Stimulated activated CD8-positive, alpha-beta memory T cell treated with anti-CD3 and anti-CD28 coated beads, Interleukin-7, amount 100 ng/mL, for 1 hour (primary cell): ENCODE measurements at places on chromosomes 13 and 19.

DNA sequence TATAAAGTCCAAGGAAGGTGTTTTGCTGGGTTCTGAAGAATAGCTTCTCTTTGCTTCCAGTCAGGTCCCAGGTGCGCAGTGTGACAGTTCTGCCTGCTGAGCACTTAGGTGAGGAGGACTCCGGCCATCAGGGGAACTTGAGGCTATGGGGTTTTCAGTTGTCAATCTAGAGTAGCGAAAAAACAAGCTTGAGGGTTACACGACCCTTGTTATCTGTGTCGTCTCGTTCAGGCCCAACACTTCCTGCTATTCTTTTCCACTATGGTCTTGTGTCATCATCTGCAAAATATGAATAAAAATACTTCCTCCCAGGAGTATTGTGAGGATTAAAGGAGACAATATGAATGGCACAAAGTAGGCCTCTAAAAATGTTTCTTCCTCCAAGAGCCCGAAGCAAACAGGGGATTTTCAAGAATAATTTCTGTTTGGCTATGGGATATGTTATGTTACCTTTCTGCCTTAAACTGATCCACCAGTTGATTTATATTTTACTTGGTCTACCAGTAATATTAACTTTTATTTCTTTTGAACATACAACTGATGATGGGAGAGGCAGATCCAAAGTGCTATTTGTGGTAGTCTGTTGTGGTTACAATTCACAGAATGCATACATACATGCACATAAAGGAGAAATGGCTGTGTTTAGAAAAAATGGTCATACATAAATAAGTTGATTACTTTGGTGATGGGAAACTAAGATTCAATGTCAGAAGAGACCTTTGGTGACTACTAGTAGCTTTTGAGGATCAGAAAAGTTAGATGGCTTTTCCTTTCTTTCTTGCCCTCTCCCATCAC is 40.5 kb upstream of the RCBTB2 start:
- DNase-seq: no peak

- DNase-seq: no peak
These were observed 2213.9 kb upstream of the PCDH20 start for GRCh38 chr13:63629591-63629990.

DNA sequence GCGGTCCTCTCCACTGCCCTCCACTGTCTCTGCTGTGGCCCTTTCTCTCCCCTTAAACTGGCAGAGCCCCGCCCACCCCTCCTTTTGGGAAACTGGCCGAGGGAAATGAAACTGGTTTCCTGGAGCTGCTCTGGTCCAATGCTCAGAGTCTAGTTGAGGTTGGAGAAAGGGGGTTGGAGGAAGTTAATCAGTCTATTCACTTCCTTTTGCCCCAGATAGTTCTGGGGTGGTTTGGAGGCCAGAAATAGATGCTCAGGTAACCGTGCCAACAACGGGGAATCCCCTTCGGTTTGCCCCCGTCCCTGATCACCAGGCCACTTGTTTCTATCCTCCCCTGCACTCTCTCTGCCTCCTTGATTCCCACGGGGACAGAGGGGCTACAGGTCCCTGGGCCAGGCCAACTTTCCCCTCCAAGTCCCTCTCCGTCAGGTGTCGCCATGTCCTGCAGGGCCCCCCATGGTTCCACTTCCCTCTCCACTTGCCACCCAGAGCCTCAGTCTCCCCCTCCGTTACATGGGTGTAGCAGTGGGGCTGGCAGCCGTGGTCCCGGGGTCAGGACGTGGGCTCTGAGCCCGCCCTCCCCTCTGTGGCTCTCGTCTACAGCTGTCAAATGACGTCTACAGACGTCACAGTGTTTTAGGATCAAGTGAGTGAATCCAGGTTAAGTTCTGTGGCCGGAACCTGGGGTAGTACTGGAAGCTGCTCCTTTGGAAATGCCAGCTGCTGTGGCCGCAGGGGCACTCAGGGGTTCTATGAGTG is at the start of gene IL4I1:
Gene IL4I1, minus strand, starts transcription at position 25 of the 759 bp plus-strand sequence. CDS start 727 bp downstream, outside the sequence.
- DNase-seq: peak; percentile 35

DNA sequence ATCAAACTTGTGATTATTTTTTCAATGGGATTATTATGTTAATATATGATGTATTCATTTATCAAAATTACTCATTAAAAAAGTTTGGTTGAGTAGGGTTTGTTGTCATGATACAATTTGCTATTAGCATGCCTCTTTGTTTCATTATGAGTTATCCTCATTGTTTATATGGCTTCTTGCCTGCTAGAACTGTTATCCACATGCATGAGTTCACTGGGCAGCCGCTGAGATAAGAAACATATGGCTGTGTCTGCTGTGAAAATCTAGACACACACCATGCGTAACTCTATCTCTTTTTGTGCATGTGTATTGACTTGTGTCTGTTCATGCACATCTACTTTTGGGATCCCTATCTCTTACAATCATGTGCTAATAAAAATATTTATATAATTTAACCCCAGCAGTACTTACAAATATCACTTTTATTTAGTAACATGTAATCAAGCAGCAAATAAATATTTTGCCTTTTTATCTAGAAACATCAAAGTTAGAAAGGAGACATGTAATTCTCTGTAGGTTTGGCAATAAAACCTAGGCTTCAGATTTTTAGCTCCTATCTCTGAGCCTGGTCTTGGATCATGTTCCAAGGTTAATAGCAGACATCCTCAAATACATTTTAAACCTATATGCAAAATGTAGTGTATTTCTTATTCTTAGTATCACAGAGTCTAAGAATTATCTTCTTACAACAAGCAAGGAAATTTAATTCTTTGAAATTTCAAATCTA is 11.2 kb upstream of the KLF12 start:
- DNase-seq: no peak

DNA sequence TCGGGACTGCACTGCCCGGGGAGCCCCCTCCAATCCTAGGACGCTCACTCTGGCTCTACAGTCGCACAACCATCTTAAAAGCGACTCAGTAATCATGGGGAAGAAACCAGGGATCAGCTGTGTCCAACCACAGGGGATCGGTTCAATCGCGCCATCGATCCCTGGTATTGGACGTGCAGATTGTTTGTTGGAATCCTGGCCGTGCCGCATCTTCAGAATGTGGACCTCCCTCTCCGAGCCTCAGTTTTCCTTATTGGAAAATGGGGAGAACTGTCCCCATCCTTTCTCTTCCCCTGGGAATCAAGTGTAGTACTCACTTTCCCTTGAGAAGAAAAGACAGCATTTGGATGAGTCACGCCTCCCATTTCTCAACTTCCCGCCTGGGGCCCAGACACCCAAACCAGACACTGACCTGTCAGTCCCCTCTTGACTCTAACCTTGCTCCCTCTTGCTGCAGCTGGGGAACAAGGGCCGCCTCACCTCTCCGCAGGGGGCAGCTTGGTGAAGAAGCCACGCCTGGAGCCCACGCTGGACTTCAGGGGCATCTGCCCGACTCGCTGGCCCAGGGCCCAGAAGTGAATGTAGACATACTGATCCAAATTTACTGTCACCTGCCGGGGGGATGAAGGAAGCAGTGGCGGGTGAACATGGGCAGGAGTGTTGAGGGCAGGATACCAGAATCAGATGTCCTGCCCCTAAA is 17.6 kb downstream of the EMP3 start:
- no peak for DNase-seq
